ENCODE measurements at places on chromosomes 2 and 18.

DNA sequence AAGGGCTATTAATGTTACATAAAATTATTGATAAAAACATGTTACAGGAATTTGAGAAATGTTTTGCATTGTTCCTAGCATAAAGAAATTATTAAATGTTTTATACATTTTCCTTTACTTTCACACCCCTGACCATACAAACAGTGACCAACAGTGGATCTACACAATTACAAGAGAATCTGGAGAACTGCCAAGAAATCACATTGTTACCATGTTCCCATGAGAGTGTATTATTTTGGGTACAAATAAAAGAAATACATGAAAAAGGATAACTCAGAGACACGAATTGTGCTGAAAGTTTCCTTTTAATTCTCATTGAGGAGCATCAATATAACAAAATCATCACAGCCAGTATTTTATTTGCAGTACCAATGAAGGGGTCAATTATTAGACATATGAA lies 150.1 kb downstream of the WDPCP start:
- H3K4me1 ChIP-seq, result no peaks in the 10 kb centered on the region
- no peak overlapping the region for H3K27ac ChIP-seq
- H3K36me3 ChIP-seq, result no peaks in the 10 kb centered on the region
- H3K27me3 ChIP-seq, result no peaks in the 10 kb centered on the region
- H3K4me3 ChIP-seq, result no peak overlapping the region

DNA sequence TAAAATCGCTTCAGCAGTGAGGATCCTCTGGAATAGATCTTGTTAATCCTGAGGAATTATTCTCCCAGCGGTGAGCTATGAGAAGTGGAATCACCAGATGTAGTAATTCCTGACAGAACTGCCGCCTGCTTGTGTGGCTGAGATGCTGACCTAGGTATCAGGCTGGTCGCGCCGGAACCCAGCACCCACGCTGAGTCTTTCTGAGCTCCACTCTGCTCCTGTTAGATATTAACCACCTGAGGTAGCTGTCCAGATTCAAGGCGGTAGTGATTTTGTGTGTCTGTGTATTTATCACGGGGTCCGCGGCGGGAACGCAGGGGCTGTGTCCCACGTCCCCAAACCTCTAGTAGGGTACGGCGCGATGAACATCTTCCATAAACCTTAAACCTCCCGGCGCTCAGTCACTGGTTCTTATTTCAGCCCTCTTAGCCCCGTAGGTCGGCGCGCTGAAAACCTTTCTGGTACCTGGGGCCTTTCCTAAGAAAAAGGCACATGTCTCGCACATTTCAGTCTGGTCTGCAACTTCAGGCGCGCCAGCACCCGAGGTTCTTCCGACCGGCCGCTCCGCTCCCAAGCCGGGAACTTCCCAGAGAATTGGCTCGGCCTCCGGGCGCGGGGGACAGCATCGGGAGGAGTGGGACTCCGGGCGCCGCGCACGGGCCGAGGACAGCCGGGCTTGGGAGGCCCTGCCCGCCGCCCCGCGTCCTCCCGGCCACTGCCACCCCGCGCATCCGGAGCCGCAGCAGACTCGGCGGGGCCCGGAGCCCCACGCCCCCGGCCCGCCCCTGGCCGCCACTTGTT lies 542 bp upstream of the CNNM3 start:
- H3K4me1 ChIP-seq, result peaks cover 44% of the 10 kb centered on the region
- peak; percentile 83 for DNase-seq
- H3K4me3 ChIP-seq, result peak overlapping the region; percentile 76

- no peaks in the 10 kb centered on the region for H3K27me3 ChIP-seq
- no peaks in the 10 kb centered on the region for H3K36me3 ChIP-seq
- DNase-seq, result no peak
- H3K4me3 ChIP-seq, result no peak overlapping the region
Measured at GRCh38 chr2:120951693-120952092, 216.0 kb downstream of the GLI2 start.

DNA sequence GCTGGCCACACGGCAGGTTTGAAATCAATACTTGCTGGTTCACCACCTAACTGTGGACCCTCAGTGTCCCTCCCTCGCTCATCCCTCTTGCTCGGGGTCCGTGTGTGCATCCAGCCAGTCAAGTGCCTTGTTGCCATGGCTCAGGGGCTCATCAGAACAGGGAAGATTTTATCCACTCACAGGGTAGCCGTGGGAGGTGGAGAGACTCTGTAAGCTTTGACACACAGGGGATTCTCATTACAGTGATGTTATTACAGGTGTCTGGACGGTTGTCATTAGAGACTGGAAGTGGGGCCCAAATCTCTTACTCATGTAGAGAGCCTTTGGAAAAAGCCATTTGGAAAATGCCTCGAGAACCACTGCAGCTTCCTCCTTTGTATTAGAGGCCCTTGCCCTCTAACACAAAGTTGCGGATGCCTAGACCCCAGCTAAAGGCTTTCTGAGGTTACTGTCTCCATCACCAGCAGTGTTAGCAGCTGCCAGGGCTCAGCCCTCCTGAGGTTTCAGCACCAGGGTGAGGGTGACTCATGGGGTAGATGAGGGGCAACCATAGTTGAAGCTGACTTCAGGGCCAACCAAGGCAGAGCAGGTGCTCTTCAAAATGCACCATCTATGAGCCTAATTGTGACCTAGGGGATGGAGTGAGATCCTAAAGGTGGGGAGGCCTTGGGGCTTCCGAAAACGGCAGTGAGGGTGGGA lies 195.6 kb downstream of the CLIP4 start:
- no peaks in the 10 kb centered on the region for H3K36me3 ChIP-seq
- DNase-seq, result no peak

DNA sequence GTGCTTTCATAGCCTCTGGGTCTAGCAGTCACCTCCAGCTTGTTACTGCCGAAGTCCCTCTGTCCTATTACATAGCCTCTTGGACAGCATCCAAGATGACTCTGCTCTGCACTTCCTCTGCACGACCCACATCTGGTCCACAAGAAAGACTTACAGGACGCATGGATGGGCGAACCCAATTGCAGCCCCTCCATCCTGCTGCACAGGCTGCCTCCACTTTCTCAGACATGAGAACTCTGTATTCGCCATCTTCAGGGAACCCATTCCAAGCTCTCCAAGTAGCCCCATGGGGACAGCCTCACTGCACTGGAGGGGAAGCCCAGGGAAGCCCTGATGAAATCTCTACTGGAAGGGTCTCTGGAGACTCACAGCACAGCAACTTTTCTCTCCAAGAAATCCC lies 172.1 kb downstream of the GFPT1 start:
- no peak for DNase-seq
- no peaks in the 10 kb centered on the region for H3K36me3 ChIP-seq
- H3K27ac ChIP-seq, result peak overlapping the region; percentile 39
- H3K27me3 ChIP-seq, result no peaks in the 10 kb centered on the region
- no peaks in the 10 kb centered on the region for H3K4me1 ChIP-seq
- no peak overlapping the region for H3K4me3 ChIP-seq

- no peaks in the 10 kb centered on the region for H3K36me3 ChIP-seq
- H3K27me3 ChIP-seq, result no peaks in the 10 kb centered on the region
- no peak overlapping the region for H3K4me3 ChIP-seq
- no peak overlapping the region for H3K27ac ChIP-seq
- DNase-seq, result no peak
- no peaks in the 10 kb centered on the region for H3K4me1 ChIP-seq
Measured at GRCh38 chr18:434410-434809, 66.1 kb downstream of the COLEC12 start.

- H3K36me3 ChIP-seq, result no peaks in the 10 kb centered on the region
- H3K4me1 ChIP-seq, result no peaks in the 10 kb centered on the region
- H3K4me3 ChIP-seq, result no peak overlapping the region
Measured at GRCh38 chr2:7280790-7281189, 363.6 kb downstream of the RNF144A start.

DNA sequence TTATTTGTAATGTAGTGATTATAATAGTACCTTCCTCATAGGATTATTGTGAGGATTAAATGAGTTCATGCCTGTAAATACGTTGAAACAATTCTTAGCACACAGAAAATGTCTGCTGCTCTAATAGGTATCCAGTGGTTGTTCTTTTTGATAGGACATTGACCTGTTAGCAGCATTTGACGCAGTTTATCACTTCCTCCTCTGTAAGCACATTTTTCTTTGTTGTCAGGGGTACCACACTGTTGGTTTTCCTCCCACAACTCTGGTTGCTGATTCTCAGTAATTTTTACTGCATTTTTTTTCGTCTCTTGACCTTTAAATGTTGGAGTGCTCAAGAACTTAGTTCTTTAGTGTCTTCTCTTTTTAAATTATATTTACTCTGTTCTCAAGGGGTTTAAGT lies 15.4 kb downstream of the PPM1B start:
- no peak for DNase-seq
- no peaks in the 10 kb centered on the region for H3K36me3 ChIP-seq
- no peaks in the 10 kb centered on the region for H3K27me3 ChIP-seq
- H3K4me3 ChIP-seq, result no peak overlapping the region

- H3K4me3 ChIP-seq, result no peak overlapping the region
- H3K36me3 ChIP-seq, result no peaks in the 10 kb centered on the region
- H3K27ac ChIP-seq, result no peak overlapping the region
Measured at GRCh38 chr2:67950919-67951318, 111.9 kb downstream of the C1D start.

GRCh38 chr2:5914811-5915611 lies 222.8 kb downstream of the SOX11 start:
- no peaks in the 10 kb centered on the region for H3K4me1 ChIP-seq
- no peak overlapping the region for H3K27ac ChIP-seq
- no peaks in the 10 kb centered on the region for H3K27me3 ChIP-seq

GRCh38 chr2:6236317-6236716 lies 544.1 kb downstream of the SOX11 start:
- H3K27me3 ChIP-seq, result no peaks in the 10 kb centered on the region
- no peaks in the 10 kb centered on the region for H3K36me3 ChIP-seq
- no peak for DNase-seq

DNA sequence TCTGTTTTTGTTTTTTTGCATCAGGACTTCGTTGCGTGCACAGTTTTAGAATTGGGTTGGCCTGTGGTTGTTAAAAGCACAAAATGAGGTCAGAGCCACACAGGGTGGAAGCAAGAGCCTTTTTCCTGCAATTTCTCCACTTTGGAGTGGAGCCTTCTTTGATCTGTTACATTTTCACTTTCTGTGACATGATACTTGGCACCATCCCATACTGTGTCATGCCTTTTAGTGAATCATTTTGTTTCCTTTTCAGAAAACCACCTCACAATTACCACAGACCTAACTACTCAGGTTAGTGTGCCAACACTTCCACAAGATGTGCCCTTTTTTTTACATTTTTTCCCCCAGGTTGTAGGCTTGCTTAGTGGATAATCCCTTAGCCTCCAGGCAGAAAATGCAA lies 32.5 kb downstream of the MERTK start:
- no peak overlapping the region for H3K4me3 ChIP-seq
- DNase-seq, result no peak
- no peaks in the 10 kb centered on the region for H3K4me1 ChIP-seq
- no peaks in the 10 kb centered on the region for H3K27me3 ChIP-seq
- H3K36me3 ChIP-seq, result no peaks in the 10 kb centered on the region

GRCh38 chr2:224749136-224749535 lies 33.0 kb upstream of the CCDC195 start:
- DNase-seq, result no peak
- H3K4me1 ChIP-seq, result no peaks in the 10 kb centered on the region
- H3K36me3 ChIP-seq, result no peaks in the 10 kb centered on the region
- H3K27ac ChIP-seq, result no peak overlapping the region
- no peaks in the 10 kb centered on the region for H3K27me3 ChIP-seq

DNA sequence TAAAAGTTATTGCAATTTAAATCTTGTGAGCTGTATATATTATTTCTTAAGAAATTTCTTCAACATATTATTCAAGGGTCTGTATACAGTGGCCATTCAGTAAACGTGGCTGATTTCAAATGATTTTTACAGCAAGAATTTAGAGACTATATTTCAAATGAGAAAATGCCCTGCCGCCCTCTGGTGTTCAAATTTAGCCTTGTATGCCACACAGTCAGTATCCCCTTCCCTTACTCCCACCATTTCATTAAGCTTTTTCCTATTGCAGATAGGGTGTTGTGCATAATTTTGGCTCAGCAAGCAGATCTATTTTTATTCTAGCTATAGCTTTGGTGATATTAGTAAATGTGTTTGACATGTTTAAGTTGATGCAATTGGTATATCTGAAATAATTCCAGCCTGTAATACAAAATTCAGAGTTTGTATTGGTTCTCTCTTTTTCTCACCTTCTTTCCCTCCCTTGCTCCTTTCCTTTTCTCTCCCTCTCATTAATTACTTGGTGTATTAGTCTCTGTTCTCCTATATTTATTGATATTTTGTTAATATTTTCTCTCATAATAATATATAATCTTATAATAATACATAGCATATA lies 22.8 kb upstream of the SCN7A start:
- H3K36me3 ChIP-seq, result no peaks in the 10 kb centered on the region
- H3K27me3 ChIP-seq, result no peaks in the 10 kb centered on the region
- no peaks in the 10 kb centered on the region for H3K4me1 ChIP-seq
- no peak overlapping the region for H3K27ac ChIP-seq

GRCh38 chr2:142562900-142563299 lies 314.6 kb upstream of the KYNU start:
- no peak overlapping the region for H3K4me3 ChIP-seq
- H3K4me1 ChIP-seq, result no peaks in the 10 kb centered on the region
- no peaks in the 10 kb centered on the region for H3K27me3 ChIP-seq
- peak; percentile 47 for DNase-seq
- no peak overlapping the region for H3K27ac ChIP-seq

GRCh38 chr2:81304154-81304830 lies 999.7 kb upstream of the LRRTM1 start:
- no peak overlapping the region for H3K27ac ChIP-seq
- no peak for DNase-seq
- H3K36me3 ChIP-seq, result no peaks in the 10 kb centered on the region
- no peak overlapping the region for H3K4me3 ChIP-seq
- H3K27me3 ChIP-seq, result no peaks in the 10 kb centered on the region

- DNase-seq, result no peak
- no peak overlapping the region for H3K27ac ChIP-seq
- H3K4me3 ChIP-seq, result no peak overlapping the region
- no peaks in the 10 kb centered on the region for H3K36me3 ChIP-seq
Measured at GRCh38 chr18:23690505-23691068, 1.3 kb downstream of the LAMA3 start.

GRCh38 chr18:903701-904100 lies 970 bp upstream of the ADCYAP1 start:
- H3K4me3 ChIP-seq, result no peak overlapping the region
- no peak for DNase-seq
- peaks cover 44% of the 10 kb centered on the region for H3K4me1 ChIP-seq
- H3K27me3 ChIP-seq, result peaks cover 88% of the 10 kb centered on the region

DNA sequence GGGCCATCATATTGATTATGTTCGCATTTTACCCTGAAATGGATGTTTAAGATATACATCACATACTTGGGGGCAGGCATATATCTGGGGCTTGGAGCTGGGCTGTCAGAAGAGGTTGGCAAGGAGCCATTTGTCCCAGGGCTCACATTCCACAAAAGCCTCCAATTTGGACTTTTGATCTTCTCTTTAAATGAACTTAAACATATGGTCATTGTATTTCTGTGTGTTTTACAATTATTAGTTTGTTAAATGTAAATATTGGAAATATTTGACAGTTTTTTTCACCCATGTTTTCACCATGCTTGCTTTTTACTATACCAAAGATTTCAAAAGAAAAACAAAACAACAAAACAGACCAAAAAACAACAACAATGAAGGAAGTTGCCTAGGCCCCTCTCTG lies 165.8 kb upstream of the MEIS1 start:
- no peaks in the 10 kb centered on the region for H3K4me1 ChIP-seq
- no peak overlapping the region for H3K27ac ChIP-seq
- H3K27me3 ChIP-seq, result no peaks in the 10 kb centered on the region
- no peaks in the 10 kb centered on the region for H3K36me3 ChIP-seq
- H3K4me3 ChIP-seq, result no peak overlapping the region

Measured in spleen (tissue), 13 donors.